ENCODE measurements at places on chromosomes 3 and 15.

- no peak for DNase-seq
These were observed 50.1 kb upstream of the CRTC3 start for GRCh38 chr15:90479656-90480055.

DNA sequence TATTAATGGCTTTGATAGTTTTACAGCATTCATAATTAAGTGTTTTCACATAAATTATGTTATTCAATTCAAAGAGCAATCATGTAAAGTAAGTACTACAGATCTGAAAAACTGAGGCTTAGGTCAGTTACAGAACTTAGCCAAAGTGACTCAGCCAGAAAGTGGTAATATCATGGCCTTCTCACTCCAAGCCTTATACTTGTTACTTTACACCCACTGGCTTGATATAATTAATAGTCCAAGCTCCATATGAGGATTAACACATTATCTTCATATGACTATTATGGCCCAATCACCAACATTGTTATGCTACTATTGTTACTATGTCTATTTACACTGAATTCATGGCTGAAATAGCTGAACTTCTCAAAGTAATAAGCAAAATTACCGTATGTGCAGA lies 50.7 kb downstream of the TIGIT start:
- DNase-seq = no peak

DNA sequence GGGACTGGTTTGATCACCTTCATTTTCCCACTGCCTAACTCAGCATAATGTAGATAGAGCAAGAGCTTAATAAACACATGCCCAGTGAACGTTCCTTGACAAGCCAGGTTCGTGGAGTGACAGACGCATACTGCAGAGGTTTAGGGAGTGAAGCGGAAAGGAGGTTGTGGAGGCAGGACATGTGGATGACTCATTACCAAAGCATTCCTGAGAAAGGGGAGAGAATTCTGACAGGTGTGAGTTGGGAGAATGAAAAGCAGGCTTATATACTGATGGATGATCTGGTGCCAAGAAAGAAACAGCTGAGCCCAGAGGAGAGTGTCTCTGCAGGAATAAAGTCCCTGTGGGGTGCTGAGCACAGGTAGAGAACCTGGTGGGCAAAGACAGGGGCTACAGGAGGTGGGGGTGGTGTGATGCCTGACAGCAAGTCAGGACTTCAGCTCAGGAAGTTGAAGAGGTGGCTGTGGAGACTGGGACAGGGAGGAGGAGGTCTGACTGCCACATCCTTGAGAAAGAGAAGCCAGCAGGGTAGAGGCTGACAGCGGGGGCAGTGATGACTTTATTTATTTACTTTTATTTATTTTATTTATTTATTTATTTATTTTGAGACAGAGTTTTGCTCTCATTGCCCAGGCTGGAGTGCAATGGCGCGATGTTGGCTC lies 2.4 kb upstream of the RPL29 start:
- DNase-seq = no peak

DNA sequence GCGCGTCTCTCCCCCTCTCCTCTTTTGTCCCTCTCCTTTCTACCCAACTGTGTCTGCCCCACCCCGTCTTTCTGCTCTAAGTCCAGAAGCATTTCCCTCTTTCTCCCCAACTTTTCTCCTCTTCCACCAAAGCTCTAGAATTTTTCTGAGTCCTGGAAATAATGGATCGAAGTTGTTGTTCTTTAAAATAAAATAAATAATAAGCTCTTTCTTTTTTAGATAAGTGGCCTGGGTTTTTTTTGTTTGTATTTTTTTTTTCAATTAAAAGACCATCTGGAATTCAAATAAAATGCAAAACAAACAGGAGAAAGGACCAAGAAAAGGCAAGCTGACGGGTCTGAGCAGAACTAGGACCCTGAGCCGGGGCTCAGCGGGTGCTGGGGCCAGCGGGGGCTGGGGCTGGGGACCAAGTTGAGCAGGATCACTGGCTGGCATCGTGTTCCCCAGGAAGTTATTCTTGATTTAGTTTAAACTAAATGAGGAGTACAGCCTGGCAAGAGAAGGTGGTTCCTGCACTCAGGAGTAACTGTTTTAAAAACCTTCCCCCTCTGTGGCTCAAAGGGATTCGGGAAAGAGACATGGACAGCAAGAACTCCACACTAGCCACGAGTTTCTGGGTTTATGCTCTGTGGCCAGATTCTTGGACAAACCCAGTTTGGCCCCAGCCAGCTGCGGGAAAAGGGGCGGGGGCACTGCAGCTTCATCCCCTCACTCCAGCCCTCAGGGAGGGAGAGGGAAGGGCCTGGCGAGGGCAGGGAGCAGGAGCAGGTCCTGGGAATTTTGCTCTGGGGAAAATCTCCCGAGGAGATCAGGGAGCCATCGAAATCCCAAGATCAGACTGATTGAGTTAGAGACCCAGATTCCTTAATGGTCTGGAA lies 8.4 kb downstream of the GATA2 start:
- DNase-seq = no peak

GRCh38 chr3:127770671-127771355 lies 51.5 kb downstream of the MGLL start:
- no peak for DNase-seq
